Activated CD4-positive, alpha-beta T cell treated with anti-CD3 and anti-CD28 coated beads for 36 hours (primary cell): ENCODE measurements at places on chromosomes 4 and X. TPM values are rescaled to one million over a fixed set of nuclear protein-coding genes. Genes with fewer than 3 reads are reported as not detected.

DNA sequence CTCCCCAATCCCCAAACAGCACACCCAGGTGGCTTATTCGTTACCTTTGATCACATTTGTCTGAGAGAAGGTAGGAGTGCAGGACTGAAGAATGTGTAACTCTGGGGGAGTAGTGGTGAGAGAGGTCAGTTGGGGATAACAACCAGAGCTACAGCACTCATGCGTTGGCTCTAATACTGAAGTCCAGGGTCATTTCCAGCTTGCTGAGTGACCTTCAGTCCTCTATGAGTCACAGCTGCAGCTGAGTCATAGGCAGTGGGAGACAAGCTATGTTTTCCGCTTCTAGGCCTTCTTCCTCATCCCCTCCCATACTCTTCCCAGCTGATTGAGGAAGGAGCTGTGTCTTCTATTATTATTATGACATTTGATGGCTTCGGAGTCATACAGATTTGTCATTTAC, 31.6 kb upstream of the CT47C1 start:
- no peaks in the 10 kb centered on the region for H3K4me1 ChIP-seq
- no peak for DNase-seq
- H3K36me3 ChIP-seq = no peaks in the 10 kb centered on the region
- no peak overlapping the region for H3K27ac ChIP-seq

DNA sequence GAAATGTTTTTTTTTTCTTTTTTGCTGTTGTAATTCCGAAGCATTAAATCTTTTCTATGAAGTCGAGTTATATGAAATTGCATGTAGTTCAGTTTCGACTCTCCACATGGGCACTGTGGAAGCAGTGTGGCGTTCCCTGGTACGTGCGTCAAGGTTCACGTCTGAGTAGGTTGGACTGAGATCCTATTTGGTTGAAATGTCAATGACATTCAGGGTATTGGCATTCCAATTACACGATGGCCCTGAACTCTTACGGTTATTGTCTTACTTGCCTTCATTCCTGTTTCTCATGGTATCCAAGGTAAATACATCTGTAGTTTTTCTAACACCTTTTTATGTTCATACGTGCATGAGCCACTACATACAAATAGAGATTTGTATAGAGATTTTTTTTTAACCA, 128.8 kb downstream of the SORBS2 start:
- H3K36me3 ChIP-seq = no peaks in the 10 kb centered on the region
- no peaks in the 10 kb centered on the region for H3K4me1 ChIP-seq
- H3K27ac ChIP-seq = no peak overlapping the region
- H3K4me3 ChIP-seq = no peak overlapping the region
- DNase-seq = no peak

DNA sequence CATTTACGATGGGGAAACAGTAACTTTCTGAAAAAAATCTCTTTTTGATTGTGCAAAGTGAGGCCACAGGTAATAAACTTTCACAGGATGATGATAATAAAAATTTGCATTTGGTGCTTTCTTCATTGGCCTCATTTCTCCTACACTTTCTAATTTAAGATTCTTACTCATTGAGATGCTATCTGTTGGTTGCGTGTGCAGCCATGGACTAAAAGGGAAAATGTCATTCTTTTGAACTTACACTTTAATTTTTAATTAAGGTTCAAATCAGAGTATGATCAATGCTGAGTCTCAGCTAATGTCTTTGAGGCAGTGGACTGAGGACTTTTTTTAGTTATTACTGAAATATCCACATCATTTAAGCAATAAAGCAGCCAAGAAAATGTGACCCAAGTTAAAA, 87.6 kb downstream of the SEL1L3 start:
- H3K4me3 ChIP-seq = no peak overlapping the region
- H3K4me1 ChIP-seq = no peaks in the 10 kb centered on the region
- no peaks in the 10 kb centered on the region for H3K27me3 ChIP-seq
- DNase-seq = no peak

DNA sequence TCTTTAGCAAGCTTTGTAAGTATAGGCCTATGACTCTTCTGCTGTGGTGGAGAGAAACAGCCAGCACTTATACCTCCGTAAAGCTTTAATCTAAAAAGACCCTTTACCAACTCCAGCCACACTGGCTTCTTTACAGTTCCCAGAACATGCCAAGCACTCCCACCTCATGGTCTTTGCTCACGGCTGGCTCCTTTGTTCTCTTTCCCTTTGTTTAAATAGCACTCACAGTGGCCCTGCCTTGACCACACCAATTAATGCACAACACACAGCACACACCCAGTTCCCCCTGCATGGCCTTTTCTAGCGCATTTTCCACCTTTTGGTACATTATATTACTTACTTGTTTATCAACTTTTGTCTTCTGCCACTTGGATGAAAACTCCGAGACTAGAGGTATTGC, 18.9 kb downstream of the PPID start:
- DNase-seq = no peak
- peaks cover 37% of the 10 kb centered on the region for H3K36me3 ChIP-seq
- no peaks in the 10 kb centered on the region for H3K27me3 ChIP-seq
- H3K4me3 ChIP-seq = no peak overlapping the region
- no peaks in the 10 kb centered on the region for H3K4me1 ChIP-seq

- no peak overlapping the region for H3K4me3 ChIP-seq
- H3K27me3 ChIP-seq = no peaks in the 10 kb centered on the region
Observed at GRCh38 chr4:6278801-6279197, 9.1 kb downstream of the WFS1 start.

Gene PDGFRA
- total RNA-seq = not detected

Gene MAGEB17
- total RNA-seq = not detected

Gene SSX3
- total RNA-seq = not detected
